ENCODE measurements at places on chromosomes 13 and 19.

GRCh38 chr13:106357198-106357597 lies 178.3 kb downstream of the EFNB2 start:
- DNase-seq, result no peak

DNA sequence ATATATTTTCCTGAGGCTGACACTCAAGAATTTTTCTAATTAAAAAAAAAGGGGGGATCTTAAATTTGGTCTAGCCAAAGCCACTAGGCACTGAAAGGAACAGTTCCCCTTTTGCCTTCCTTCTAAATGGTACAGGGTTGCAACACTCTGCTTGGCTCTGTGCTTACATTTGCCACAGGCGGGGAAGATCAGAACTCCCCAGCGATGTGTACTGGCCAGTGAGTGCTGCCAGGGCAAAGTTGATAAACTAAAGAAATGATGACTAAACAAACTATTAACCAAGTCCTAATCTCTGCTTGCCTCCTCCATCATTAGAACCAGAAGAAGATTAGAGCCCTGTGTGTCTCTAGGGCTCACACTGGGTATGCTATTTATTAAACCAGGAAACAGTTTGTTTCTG lies 75.3 kb upstream of the SCEL start:
- DNase-seq, result no peak

GRCh38 chr19:1985588-1986356 lies 29.7 kb downstream of the BTBD2 start:
- DNase-seq, result no peak

DNA sequence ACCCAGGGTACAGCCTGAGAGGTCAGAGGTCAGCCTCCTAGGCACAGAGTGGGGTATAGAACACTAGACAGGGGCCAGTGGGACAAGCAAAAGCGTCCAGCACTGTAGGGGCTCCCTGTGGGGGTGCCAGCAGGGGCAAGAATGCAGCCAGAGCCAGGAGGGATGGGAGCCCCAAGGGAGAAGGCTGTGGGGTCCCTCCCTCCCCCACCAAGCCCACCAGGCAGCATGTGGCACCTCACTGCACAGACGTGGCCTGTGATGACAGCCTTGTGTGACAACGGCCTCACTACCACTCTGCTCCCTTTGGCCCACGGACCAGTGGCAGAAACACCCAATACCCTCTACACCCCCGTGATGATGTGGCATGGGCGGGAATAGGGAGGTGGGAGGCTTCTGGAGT lies 10.1 kb downstream of the ARMC6 start:
- no peak for DNase-seq

GRCh38 chr13:58573743-58574142 lies 942.2 kb downstream of the PCDH17 start:
- DNase-seq, result no peak

DNA sequence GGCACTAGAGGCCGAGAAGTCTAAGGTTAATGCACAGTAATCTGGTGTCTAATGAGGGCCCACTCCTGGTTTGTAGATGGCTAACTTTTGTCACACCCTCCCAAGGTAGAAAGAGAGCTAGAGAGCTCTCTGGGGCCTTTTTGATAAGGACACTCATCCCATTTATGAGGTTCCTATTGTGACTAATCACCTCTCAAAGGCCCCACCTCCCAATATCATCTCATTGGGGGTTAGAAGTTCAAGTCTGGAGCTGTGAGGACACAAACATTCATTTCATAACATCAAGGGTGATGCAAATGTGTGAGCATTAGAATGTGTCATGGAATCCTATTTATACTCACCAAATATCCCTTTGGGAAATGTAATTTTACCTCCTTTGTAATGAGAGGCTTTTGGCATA lies 79.2 kb upstream of the SLC10A2 start:
- no peak for DNase-seq

DNA sequence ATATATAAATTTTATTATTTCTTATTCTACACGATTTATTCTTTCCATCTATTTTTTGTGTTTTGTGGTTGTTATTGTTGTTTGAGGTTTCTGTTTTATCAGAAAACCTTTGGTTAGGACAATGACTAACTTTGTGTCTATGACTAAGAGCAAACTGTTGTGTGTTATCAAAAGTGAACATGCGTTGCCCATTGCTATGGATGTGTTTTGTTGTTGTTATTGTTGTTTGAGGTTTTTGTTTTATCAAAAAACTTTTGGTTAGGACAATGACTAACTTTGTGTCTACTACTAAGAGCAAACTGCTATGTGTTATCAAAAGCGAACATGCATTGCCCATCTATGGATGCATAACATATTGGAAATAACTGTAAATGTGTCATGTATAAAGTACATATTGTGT lies 692.3 kb downstream of the SLITRK1 start:
- no peak for DNase-seq

GRCh38 chr13:64441740-64442139 lies 2788.4 kb downstream of the PCDH9 start:
- no peak for DNase-seq

- no peak for DNase-seq
Observed at GRCh38 chr13:72932250-72932649, 126.6 kb upstream of the KLF5 start.

GRCh38 chr13:27259831-27260230 lies 8.5 kb downstream of the RPL21 start:
- no peak for DNase-seq

DNA sequence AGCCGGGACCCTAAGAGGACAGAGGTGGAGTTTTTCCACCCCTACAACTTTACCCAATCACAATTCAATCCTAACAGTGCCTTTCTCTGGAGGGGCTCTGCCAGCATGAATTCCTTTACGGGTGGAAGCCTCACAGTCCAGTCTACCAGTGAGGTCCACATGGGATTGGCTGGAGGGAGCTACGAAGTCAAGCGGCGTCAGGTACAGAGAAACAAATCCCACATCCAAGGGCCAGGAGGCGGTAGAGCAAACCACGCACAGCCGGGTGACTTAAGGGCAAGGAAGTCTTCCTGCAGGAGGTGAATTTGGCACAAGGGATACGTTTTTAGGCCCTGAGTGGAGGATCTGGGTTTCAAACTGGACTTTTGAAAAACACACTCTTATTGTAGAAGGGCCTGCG lies 199.6 kb downstream of the UQCRFS1 start:
- no peak for DNase-seq

GRCh38 chr19:16429066-16429758 lies 42.6 kb downstream of the EPS15L1 start:
- no peak for DNase-seq

GRCh38 chr19:13795595-13796300 lies 505 bp downstream of the ZSWIM4 start:
- DNase-seq, result peak; percentile 52

- DNase-seq, result peak; percentile 75
Observed at GRCh38 chr19:35644987-35645679, 3.0 kb upstream of the COX6B1 start.

GRCh38 chr13:104526561-104526960 lies 1460.3 kb upstream of the SLC10A2 start:
- DNase-seq, result no peak

GRCh38 chr19:23787106-23787505 lies 28.4 kb upstream of the ZNF681 start:
- DNase-seq, result peak; percentile 74

DNA sequence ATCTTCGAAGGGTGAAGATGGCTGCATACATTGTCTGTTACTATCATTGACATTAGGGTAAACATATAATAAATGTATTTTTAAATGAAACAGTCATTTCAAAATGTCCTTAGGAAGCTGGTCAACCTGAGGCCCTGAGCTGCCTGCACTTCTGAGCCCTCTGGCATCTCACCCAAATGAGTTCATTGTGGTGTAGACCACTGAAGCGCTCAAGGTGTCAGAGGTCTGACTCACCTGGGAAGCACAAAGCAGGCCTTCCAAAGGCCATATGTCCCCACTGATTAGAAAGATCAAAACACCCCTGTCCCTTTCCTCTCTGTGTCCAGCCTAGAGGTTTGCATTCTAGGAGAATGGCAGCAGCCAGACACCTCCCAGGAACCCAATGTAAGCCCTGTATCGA lies 59.6 kb downstream of the COL4A2 start:
- DNase-seq, result no peak

DNA sequence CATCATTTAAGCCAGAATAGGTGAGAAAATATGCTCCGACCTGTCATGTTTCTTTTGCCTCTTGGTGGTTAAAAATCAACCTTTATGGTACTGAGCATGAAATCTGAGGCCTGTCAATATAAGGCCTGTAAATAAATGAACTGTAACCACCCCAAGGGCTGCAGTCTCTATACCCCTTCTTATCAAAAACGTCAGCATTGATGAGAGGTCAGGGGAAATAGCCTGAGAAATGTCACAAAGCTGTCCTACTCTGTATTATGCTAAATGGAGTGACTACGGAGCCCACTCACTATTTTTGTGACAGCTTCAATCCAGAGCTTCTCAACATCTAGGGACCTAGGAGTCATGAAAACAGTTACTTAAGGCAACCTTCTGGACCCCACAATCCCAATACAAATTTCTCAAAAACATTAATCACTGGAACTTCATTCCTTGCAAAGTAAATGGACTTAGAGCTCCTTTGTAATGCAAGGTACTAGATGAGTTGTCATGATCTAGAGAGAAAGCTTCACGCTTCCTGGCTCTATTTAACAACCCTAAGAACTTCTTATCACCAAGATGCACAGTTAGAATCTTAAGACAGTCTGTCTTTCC lies 2.7 kb upstream of the RAP2A start:
- no peak for DNase-seq

DNA sequence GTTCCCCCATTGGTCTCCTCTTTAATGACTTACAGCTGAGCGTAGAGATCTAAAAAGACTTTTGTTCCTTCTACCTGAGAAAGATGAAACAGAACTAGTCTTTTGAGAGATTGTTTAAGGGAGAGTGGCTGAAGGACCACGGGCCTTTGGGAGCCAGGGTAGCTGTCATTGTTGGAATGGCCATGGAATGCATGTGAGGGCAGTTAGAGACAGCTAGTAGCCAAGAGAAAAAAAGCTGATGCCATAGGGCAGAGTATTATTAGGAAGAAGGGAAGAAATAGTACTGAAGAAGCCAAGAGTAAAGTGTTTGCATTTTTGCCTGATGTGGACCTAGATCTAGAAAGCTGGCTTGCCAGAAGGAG lies 5.6 kb downstream of the ZNF507 start:
- DNase-seq, result no peak

- no peak for DNase-seq
Observed at GRCh38 chr19:31356587-31357314, 7.5 kb upstream of the TSHZ3 start.

DNA sequence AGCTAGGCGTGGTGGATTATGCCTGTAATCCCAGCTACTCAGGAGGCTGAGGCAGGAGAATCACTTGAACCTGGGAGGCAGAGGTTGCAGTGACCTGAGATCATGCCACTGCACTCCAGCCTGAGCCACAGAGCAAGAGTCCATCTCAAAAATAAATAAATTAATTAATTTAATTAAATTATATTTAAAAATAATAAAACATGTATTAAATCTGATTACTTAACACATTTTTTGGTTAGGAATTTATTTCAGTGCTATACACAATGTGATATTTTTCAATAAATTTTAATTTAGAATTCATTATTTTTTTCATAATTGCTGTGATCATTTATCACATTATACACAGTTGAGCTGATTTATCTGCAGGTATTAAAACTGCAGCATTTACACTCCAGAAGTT lies 1101.5 kb upstream of the MIR17HG start:
- DNase-seq, result no peak

DNA sequence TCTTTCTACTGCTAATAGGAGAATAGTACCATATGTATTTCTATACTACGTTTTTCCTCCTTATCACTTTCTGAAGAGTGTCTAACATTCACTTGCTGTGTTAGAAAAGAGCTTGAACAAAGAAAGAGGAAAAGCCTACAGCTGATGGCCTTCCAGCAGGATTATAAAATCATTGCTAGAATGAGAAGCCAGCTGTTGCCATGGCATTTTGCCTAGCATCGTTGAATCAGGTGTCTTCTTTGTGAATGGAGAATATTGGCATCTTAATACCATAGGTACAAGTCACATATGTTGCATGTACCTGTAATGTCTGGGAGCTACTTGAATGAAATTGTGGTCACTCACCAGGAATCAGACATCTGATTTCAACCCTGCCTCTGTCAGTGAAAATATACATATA lies 1174.9 kb downstream of the PCDH17 start:
- no peak for DNase-seq

- no peak for DNase-seq
Observed at GRCh38 chr19:6412061-6412446, 12.6 kb downstream of the KHSRP start.

- DNase-seq, result no peak
Observed at GRCh38 chr19:7440188-7440975, 48.5 kb downstream of the PEX11G start.

DNA sequence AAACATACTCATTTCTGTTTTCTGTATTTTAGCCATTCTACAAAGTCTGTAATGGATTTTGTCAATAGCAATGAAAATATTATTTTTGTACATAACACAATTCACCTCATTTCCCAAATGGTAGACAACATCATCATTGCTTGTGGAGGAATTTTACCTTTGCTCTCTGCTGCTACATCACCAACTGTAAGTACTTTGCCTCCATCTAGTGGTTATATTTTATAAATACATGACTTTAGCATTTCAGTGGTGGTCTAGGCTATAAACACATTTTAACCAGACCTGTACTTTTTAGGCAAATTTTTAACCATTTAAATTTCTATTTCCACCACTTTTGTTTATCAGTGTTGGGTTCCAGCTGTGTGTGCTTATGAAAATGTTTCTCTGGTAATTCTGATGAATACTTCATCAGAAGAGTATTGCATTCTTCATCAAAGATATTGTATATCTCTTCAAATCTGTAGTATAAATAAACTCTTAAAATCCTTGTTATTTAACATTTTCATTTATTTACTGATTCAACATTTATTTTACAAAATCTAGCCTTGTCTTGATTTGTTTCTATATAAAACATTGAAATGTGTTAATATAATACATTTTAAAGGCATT lies 222.4 kb downstream of the NBEA start:
- peak; percentile 28 for DNase-seq

- DNase-seq, result no peak
Observed at GRCh38 chr13:30396434-30397075, 25.7 kb upstream of the UBE2L5 start.

DNA sequence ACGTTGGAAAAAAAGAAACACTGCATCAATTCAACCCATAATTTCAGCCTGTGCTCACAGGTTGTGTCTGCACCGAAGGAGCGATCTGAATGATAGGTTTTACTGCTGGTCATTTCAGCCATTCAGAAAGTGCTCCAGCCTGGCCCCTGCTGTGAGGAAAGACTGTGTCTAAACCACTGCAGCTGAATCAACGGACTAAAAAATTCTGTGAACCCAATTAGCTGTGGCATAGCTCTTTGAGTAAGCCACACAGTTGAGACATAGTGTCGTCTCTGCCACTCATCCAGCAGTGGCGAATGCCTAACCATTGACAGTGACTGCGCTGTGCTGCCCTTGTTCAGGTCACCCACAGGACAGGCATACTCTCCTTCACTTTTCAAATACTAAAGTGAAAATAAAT lies 179.8 kb downstream of the COG6 start:
- DNase-seq, result no peak
